ENCODE measurements at places on chromosomes 7 and 10. TPM values are rescaled to one million over a fixed set of nuclear protein-coding genes. Genes with fewer than 3 reads are reported as not detected.
A peak's percentile ranks its signal among the peaks of the same experiment; 100 is the strongest.

GRCh38 chr7:116213361-116214130 is 3.2 kb downstream of the TES start:
- peak; percentile 52 for DNase-seq

DNA sequence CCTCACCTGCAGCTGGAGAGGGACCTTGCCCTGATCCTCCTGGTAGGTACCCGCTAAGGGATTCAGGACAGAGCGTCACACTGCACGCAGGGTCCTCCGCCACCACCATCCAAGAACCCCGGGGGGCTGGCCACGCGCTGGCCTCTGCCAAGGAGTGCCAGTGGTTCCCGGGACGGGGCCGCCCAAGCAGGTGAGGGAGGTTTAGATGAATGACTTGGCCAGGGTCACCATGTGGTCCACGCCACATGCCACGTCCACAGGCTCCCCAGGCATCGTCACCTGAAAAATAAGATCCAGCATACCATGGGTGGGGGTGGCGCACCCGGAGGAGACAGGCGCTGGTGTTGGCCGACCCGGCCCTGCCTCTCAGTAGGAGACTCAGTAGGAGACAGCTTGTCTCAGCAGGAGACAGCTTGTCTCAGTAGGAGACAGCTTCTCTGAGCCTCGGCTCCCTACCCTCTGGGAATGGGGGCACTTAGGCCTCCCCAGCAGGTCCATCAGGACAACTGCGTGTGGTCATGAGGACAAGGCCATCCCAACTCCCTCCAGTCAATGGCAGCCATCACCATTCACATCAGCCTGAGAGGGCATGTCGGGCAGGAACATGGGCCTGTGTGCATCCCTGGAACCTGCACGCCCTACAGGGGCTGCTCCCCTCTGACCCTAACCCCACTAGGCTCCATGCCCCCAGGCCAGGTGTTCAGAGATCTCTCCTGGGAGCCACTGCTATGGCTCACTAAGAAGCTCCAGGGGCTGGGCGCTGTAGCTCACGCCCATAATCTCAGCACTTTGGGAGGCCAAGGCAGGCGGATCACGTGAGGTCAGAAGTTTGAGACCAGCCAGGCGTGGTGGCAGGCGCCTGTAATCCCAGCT is 30.5 kb downstream of the RCC1L start:
- no peak for DNase-seq

DNA sequence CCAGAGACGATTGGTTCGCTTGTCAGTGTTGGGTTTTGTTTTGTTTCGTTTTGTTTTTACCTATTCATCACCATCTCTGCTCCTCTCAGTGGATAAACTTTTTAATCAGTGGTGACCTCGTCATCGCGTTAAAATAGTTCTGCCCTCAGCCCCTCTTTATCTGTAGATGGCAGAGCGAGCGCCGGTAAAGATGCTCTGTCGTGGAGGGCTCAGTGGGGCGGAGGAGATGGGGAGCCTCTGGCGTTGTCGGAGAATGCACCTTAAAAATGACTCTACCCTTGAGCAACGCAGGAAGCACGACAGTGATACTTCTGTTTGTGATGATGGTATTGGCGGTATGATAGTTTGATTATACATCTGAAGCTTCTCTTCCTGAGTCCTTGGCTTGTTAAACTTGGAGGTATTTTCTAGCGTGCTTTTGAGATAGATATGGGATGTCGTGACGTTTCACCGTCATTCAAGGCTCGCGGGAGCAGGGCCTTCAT is 554 bp downstream of the CSGALNACT2 start:
- DNase-seq, result peak; percentile 29

- no peak for DNase-seq
Measured at GRCh38 chr10:71301371-71301916, 17.6 kb upstream of the SLC29A3 start.

DNA sequence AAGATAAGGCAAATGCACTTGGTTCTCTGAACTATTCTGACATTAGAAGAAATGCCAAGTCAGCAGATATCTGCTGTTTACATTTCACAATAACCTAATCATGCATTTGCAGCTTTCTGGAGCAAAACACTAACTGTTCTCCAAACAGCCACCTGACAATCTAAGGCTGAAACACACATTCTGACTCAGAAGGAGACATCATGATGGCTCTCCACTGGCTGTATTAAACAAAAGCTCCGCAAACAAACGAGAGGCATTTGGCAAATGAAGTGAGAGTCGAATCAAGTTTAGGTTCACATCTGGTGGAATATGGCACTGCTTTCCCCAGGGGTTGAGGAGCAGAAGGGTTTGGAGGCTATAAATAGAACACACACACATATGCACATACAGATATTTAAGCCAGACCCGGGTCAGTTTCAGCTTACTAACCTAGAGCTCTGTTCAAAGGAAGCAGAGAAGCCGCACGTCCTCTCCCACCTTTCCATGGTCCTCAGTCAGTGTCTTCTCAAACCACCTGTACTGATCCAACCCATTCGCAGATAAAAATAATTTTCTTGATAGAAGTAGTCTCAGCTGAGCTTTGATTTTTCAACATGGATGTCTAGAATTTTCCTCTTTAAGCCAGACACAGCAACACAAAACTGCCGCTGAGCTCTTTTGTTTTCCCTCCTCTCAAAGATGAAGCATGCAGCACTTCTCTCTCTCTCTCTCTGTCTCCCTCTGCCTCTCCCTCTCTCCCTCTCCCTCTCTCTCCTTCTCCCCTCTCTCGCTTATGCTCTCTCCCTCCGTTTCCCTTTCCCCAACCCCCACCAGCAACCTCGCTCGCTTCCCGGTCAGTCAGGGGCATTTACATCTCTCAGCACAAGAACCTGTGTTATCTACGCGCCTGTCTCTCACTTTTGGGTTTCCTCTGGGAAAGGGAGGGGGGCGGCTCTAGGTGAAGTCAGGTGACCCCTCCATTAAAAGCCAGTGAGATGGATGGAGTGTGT is 682.8 kb downstream of the MAGI2 start:
- DNase-seq, result peak; percentile 26

GRCh38 chr7:155227004-155227787 is 70.5 kb upstream of the INSIG1 start:
- no peak for DNase-seq

GRCh38 chr7:116988363-116988989 is 35.2 kb downstream of the ST7 start:
- DNase-seq, result no peak

The KCNMA1 gene
- total RNA-seq, result 103 TPM

The HOXA11 gene
- total RNA-seq, result not detected

The A1CF gene
- not detected for total RNA-seq
